ENCODE measurements at places on chromosomes 6 and 20.

DNA sequence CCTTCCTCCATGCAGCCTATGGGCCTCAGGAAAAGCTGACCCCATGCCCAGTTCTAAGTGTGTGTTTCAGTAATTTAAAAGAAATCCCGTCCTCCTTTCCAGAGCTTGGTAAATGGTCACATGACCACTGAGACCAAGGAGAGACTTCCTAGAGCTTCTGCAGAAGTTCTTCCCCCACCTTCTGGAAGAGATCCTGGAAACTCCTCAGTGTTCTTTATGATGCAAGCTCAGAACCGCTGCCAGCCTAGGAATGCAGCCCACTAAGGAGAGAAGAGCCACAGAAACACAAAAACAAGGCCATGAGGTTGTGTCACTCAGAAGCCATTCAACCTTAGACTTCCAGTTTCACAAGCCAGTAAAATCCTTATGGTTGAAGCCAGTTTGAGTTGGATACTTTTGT is 348.4 kb downstream of the TPBG start:
- DNase-seq = no peak

GRCh38 chr6:140003217-140003616 is 628.8 kb upstream of the CITED2 start:
- no peak for DNase-seq

GRCh38 chr6:167270499-167271311 is 20.4 kb upstream of the UNC93A start:
- DNase-seq = no peak

- DNase-seq = no peak
Measured at GRCh38 chr6:181049-181654, 111.1 kb upstream of the DUSP22 start.

DNA sequence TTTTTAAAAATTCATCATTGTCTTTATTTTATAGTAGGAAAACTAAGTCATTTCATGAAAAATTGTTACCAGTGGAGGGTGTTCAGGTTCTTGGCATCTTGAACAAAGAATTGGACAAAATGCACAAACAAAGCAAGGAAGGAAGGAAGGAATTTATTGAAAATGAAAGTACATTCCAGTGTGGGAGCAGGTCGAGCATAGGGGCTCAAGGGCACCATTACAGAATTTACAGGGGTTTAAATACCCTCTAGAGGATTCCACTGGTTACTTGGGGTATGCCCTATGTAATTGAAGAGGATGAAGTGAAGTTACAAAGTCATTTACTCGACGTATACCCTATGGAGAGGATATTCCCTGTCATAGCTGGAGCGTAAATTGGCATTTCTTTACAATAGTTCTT is 37.4 kb upstream of the HDAC2 start:
- DNase-seq = no peak

- no peak for DNase-seq
Measured at GRCh38 chr6:15444081-15444731, 198.3 kb downstream of the JARID2 start.

DNA sequence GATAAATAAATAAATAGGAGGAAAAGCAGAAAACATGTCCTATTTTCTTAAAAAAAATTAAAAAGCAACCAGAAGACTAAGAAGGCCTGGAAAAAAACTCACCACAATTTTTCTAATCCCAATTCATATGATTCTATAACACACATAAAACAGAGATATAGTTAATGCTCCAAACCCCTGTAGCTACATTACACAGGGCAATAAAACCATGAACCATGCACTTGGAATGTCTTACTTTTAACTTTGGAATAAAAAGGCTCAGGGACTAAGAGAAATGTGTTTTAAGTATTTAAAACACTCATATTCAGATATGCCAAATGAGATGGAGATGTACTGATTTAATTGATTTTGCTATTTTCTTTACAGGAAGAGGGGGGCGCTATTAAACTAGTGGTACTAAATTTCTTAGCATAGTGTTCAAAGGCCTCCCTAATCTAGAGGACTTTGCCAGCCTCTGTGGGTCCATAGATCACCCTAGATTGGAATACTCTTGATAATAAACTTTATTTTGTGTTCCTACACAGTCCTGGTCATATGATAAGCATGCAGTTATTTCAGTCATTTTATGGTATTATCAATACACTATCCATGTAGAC is 30.3 kb upstream of the GCM1 start:
- no peak for DNase-seq

GRCh38 chr20:62079166-62079565 is 13.5 kb upstream of the TAF4 start:
- no peak for DNase-seq

DNA sequence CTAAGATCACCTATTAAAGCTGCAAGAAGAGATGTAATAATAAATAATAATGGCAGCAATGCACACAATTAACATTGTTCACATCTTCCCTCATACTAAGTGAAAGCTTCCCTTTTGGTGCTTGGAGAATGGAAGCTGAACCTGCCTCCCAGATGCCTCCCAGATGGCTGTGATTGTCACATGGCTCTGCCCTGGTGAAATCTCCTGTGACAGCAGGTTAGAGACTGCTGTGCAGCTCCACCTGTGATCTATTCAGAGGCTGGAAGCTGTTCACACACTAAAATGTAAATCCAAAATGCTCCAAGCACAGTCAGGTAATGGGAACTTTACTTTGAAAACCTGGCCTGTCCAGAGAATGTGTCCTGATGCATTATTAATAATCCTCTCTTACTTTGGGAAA is 41.7 kb upstream of the RGS17 start:
- no peak for DNase-seq

GRCh38 chr20:63005862-63006539 is 763 bp downstream of the BHLHE23 start:
- DNase-seq = peak; percentile 55

DNA sequence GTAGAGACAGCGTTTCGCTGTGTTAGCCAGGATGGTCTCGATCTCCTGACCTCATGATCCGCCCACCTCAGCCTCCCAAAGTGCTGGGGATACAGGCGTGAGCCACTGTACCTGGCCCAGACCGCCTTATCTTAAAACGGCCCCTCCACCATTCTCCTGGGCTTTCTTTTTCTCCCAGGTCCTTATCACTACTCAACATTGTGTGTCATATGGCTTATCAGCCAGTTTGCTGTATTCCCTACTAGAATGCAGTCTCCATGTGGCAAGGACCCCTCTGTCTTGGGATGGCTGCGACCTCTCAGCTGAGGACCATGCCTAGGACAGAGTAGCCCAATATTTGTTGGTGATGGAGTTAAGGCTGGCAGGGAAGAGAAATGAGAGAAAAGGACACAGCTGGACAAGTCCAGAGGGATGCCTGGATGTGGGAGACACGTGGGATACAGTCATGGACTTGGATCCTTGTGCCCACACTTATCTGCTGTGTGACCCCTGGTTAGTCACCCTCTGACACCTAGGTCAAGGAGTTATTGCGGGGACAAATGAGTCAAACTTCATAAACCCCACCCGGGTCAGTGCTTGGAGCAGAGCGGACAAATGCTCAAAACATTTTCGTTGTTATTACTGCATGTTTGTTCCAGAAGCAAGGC is 24.0 kb downstream of the ADA start:
- DNase-seq = no peak

GRCh38 chr6:37021356-37022129 is 16.1 kb downstream of the FGD2 start:
- peak; percentile 70 for DNase-seq

DNA sequence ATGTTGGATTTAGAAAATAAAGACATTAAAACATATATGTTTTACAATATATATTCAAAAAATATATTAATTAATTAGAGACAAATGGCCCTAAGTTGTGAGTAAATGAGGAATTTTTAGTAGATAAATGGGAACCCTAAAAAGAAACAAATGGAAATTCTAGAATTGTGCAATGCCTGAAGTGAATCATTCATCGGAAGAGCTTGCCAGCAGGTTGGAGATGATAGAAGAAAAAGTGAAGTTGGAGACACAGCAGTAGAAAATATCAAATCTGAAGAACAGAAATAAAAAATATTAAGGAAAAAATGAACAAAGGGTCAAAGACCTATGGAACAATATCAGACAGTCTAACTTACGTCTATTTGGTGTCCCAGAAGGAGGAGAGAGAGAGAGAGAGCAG is 109.4 kb upstream of the NEDD9 start:
- DNase-seq = no peak

DNA sequence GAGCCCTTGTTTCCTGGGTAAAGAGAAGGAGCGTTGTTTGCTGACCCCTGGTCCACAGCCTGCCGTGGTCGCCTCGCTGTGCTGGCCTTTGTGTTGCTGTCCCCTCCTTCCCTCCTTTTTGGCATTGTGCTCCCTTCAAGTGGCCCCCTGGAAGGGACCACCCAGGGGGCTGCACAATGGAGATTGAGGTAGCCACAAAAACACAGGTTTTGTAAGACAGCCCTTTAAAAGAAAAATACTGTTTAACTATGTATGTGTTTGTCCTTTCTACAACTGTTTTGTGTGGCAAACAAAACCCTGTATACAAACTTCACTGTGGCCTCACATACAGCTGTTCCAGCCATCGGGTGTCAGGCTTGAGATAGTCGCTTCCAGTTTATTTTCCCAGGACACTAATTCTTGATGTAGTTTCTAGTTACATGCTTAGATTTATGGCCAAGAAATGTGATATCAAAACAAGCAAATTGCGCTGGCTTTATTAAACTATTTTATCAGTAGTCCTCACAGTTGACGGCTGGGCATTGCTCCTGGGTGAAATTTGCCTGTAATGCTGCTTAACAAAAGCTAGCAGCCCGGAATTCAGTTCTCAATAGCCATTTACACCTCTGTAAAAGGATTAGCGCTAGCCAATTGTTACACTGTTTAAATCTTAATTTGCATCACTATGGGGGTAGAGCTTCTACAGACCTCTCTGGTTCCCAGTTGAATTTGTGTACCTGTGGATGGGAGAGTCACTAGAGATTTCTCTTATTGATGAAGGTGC is 64.1 kb downstream of the KIZ start:
- DNase-seq = peak; percentile 51

DNA sequence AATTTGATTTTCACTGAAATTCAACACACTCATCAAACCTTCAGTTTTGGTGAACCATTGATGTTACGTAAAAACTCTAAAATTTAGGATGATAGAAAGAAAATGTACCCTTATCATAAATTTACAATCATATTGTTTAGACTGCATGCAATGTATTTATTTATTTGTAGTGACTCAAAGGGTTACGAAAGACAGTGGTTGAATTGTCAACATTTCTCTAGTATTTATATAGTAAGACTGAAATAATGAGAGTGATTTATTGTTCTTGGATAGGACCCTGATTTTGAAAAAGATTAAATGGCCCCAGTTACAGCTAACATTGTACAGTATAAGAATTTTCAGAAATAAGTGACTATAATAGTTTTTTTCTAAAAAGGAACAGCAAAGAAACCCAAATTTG is 591.5 kb downstream of the RFPL4B start:
- no peak for DNase-seq

DNA sequence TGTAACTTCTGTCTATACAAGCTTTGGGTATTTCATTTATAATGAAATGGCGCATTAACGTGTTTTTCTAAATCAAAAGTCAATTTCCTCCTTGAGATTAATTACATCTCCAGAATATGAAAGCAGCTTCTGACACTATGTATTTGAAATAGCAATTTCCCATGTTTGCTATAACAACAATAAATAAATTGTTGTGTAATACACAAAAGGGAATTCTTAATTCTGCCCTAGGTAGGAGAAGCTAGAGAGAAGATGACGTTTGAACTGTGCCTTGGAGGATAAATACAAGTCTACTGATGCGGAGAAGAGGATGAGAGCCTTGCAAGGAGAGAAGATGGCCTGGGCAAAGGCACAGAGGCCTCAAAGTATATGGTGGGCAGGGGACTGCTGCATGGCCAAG is 7.6 kb upstream of the HLA-DOA start:
- no peak for DNase-seq

DNA sequence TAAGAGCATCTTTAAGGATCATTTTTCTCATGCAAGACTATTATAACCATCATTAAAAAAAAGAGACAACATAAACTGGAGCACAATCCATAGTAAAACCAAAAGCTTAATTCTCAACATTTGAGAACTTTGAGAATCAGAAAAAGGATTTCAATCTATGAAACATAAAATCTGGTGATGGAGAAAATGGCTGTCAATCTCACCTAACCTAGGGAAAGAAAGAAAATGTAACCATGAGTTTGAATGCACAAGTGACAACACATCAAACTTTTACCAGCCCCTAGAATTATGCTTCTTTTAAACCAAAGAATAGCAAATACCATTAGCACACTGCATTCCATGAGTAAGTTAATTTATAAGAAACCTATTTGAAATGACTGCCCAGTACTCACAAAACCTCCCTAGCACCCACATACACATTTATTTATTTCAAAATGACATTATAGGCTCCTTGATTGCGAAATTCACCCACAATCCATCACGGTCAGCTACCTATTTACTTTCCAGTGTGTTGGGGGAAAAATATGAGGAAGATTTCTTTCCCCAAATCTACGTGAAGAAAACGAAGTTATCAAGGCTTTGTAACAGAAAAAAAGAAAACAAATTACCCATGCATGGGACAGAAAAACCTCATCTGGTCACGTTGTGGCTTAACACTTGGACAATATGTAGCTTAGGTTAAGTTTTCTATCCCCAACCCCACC is 828 bp downstream of the ASCC3 start:
- DNase-seq = no peak

GRCh38 chr20:16701296-16701695 is 28.5 kb upstream of the SNRPB2 start:
- peak; percentile 34 for DNase-seq

DNA sequence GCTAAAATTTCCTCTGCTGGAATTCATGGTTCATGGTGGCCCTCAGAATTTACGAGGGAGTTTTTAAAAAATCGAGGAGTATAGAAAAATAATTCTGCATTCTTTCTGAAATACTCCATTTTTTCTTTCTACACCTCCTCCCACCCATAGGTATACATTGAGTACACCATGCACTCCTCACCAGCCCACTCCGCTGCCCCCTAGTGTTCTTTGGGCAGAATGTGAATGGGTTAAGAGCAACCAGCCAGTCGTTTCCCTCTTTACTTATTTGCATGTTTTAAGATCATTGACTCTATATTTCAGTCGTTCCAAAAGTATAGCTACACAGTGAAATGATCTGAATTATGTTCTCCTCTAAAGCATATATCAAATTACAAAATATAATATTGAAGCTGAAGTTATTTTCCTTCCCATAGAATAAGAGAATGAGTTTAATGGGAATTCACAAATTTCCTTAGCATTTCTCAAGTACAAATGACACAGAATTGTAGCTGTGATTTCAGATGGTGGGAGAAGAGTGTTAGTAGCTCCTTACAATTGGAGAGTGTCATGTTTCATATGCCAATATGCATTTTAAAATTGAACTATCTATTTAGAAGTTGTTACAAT is 977.7 kb upstream of the SLC35B3 start:
- DNase-seq = peak; percentile 57

DNA sequence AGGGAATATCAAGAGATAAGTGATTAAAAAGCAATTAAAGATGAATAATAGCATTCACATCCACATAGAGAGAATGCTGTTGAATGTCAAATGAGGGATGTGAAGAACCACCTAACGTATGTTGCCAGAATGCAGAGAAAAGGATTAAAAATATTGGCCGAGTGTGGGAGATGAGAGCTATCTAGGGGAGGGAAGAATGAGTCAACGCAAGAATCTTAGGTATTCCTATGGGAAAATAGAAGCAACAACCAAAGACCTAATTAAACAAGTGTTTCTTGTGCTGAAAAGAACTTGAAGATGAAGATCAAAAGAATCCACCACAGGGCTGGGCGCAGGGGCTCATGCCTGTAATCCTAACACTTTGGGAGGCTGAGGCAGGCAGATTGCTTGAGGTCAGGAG is 12.2 kb upstream of the RSPH3 start:
- DNase-seq = no peak

GRCh38 chr20:33910056-33910455 is 83.7 kb upstream of the RALY start:
- no peak for DNase-seq

- DNase-seq = no peak
Measured at GRCh38 chr6:147194652-147195411, 9.4 kb upstream of the STXBP5 start.
